ENCODE measurements at places on chromosomes 6 and 20.

DNA sequence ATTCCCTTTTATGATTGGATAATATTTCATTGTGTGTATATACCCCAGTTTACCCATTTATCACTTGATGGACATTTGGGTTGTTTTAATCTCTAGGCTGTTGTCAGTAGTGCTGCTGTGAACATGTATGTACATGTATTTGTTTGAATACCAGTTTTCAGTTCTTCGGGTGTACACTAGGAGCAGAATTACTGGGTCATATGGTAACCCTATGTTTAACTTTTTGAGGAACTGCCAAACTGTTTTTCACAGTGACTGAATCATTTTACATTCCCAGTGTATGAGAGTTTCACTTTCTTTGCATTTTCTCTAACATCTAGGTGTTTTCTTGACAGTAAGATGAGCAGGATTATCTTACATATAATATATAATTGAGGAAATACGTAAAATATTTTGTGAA is 44.7 kb upstream of the ADIG start:
- no peak for DNase-seq

DNA sequence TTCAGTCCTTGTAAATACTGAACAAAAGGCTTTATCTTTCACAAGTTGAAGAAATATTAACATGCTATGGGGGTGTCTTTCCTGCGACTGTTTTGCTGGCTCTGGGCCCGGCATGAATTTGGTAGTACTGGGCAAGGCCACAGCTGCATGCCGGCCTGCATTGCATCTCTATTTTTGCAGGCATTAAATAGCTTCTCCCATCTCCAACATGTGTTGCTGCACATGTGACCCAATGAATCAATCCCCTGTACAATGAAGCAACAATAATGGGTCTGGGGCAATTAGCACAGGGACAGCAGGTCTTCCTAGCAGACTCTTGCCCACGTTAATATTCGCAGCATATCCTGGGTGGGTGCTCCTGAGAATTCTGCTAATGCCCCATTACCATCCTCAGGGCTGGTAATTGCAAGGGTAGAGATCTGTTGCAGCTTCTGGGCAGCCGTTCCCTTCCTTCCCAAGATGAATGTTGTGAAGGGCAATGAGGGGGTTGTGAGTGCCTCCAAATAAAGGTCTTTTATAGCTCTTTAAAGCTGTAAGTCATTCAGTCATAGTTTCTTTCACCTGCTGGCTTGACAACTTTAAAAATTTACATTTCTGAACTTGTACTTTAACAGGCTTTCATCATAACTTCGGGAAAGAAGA is 24.3 kb upstream of the CDYL start:
- no peak for DNase-seq

GRCh38 chr20:58458342-58459057 is 56.7 kb downstream of the APCDD1L start:
- DNase-seq: peak; percentile 42

DNA sequence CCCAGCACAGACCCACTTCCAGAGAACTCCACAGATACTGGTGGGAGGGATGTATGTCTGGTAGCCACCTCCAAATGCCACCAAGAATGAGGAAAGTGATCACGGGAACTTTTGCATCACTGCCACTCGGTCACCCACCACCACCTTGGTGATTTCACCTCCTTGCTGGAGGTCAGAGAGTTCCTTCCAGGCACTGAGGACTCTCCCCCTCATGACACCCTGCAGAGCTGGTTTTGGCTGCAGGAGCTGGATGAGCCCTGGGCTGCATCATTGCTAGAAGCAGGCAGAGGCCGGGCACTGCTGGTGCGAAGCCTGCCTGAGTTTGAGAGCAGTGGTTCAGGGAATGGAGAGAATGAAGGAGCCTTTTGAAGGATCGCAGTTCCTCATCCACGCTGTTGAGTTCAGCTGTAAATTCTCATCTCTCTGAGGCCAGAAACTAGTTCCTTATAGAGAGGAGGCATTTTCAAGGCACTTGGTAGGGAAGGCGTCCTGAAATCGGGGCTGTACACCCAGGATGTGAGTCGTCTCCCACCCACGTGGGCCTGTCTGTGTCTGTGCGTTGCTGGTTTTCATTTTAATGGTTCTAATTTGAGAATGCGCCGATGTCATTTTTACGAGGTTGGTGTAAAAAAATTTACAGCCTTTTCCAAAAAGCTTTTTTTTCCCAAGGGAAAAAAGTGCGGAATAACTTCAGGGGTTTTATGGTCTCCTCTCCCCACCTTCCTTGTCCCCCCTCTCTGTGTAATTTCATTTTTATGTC is 25.0 kb downstream of the FOXP4 start:
- no peak for DNase-seq

- no peak for DNase-seq
These were observed at the start of gene NTSR1 for GRCh38 chr20:62708591-62709536. Gene NTSR1, plus strand, starts transcription at chr20:62708836. Its CDS starts 372 bp downstream, at chr20:62709208.

DNA sequence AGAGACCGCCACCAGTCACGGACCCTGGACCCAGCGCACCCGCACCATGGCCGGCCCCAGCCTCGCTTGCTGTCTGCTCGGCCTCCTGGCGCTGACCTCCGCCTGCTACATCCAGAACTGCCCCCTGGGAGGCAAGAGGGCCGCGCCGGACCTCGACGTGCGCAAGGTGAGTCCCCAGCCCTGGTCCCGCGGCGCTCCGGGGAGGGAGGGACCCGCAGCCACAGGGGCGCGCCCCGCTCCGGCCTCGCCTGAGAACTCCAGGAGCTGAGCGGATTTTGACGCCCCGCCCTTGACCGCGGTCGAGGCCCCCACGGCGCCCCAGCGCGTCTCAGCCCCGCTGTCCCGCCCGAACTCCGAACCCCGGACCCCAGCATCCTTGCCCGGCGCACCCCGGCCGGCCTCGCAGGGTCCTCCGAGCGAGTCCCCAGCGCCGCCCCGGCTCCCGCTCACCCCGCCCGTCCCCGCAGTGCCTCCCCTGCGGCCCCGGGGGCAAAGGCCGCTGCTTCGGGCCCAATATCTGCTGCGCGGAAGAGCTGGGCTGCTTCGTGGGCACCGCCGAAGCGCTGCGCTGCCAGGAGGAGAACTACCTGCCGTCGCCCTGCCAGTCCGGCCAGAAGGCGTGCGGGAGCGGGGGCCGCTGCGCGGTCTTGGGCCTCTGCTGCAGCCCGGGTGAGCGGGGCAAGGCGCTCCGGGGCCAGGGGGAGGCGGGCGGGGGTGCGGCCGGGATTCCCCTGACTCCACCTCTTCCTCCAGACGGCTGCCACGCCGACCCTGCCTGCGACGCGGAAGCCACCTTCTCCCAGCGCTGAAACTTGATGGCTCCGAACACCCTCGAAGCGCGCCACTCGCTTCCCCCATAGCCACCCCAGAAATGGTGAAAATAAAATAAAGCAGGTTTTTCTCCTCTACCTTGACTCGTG is at the start of gene OXT:
Gene OXT (plus strand): TSS at position 11 of the 920 bp plus-strand sequence. CDS start 36 bp downstream, at position 47.
- DNase-seq: no peak

DNA sequence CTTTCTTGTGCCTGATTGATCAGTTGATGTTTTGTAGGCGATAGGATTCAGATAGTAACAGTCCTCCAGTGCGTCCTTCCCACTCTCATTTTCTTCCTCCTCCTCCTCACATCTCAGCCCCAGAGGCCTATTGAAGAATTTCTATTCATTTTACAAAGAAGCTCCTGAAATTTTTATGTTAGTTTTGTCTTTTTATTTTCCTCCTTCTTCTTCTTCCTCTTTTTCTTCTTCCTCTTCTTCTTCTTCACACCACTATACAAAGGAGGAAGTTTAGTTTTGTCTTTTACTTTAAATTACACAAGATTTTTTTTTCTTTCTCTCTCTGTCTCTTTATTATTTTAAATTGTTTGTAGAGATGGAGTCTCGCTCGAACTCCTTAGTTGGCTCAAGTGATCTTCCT is 19.1 kb downstream of the BTN2A1 start:
- no peak for DNase-seq

GRCh38 chr20:56957737-56958553 is 308.5 kb downstream of the BMP7 start:
- DNase-seq: no peak

GRCh38 chr6:32855467-32856174 is 1.6 kb downstream of the PSMB9 start:
- no peak for DNase-seq

DNA sequence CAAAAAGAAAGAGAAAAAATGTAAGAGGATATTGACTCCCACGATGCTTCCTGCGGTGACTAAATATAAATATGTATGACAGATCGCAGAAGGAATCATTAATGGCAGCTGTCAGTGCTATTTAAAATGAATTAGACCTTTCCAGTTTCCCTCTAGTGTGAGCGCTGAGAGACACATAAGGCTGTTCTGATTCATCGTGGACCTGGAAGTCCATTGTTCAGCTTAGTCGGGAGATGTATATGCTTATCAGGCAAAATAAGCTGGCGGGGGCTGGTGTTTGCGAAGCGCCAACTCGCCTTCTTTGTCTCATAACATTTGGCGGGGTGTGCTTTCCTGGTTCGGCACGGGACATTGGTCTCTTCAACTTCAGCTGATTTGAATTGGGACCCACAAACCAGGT is 95.4 kb downstream of the CDH4 start:
- no peak for DNase-seq

- DNase-seq: no peak
These were observed 364.3 kb upstream of the HS3ST5 start for GRCh38 chr6:114707081-114707620.

- peak; percentile 38 for DNase-seq
These were observed 142.2 kb upstream of the ARID1B start for GRCh38 chr6:156634951-156635371.

DNA sequence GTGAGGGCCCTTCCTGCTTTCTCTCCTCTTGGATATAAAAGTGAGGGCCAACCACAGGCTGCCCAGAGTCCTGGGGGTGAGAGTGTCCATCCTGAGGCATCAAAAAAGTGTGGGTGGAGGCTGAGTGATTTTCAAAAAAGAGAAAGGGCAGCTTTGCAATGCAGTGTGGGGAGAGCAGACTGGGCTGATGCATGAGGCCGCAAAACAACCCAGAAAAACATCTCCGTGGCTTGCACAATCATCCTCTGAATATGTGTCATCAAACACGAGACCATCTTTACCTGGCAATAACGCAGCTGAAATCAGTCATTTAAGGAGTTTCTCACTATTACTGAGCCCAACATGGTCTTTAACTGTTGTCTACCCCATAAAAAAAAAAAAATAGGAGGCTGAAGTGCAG is 191.2 kb upstream of the SOX4 start:
- DNase-seq: no peak

DNA sequence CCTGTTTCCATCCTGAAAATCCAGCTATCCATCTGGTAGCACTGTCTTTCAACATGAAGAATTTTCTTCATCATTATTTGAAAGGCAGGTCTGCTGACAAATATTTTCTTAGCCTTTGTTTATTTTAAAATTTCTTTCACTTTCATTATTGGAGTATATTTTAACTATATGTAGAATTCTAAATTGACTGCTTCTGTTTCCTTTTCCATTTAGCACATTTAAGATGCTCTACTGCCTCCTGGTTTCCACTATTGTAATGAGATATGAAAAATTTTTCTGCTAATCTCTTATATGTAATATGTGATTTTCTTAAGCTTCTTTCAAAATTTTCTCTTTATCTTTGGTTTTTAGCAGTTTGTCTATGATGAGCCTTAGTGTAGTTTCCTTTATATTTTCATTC is 97.3 kb downstream of the TBC1D32 start:
- no peak for DNase-seq

DNA sequence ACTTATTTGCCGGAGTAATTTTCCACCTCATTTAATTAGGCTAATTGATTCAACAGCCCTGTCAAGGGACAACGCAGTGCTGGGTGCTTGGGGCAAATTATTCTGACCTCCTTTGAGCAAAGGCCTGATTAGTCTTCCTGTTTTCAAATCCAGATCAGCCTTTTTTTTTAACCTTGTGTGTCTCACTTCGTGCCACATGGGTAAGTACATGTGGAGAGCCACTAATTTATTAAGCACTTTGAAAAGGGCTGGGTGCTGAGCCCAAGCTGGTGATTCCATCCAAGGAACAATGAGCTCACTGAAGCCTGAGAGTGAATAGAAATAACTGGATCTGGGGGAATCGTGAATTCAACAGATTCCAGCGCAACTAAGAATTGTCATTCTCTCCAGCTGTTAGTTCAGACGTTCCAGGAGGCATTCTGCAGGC is 229.3 kb downstream of the CLIC5 start:
- no peak for DNase-seq

DNA sequence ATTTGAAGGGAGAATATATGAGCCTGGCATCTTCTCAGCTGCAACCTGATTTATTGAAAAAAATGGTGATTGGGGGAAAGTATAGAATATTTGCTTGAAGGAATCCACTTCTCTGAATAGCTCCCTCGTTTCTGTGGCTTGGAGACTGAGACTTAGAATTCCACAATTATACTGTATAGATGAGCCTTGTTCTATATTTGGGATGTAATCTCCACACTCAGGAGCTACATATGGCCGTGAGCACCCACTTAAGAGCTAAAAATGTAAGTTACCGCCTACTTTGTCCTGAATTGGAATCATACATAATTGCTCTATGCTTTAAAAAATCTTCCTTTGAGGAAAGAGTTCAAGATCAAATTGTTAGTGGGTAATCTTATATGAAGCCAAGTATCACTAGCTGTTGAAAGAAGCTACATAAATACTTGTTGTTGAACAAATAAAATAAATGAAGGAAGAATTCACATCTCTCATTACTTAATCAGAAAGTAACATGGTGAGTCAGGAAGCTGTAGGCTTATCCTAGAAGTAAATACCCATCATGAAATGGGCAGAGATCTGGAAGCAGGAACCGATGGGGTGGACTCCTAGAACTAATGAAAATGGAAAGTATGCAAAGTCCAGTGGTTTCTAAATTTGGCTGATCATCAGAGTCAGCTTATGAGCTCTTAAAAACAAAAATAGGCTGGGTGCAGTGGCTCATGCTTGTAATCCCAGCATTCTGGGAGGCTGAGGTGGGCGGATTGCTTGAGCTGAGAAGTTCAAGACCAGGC is 254.3 kb downstream of the SOX4 start:
- DNase-seq: no peak

DNA sequence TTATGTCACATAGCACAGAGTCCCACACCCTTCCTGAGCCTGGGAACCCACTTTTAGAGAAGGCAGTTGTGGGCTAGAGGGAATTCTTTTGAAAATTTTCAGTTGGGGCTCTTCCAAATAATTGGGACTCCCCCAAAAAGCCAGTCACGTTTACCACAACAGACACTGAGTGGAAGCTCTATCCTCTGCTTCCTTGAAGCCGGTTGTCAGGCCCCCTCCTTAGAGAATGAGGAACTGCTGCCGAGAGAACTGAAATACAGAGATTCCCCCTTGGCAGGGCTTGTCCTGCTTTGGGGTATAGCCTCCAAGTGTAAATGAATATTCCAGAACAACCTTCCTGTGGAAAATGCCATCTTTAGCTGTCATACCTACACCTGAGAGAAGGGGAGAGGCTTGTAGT is 2.7 kb upstream of the JAG1 start:
- DNase-seq: no peak

DNA sequence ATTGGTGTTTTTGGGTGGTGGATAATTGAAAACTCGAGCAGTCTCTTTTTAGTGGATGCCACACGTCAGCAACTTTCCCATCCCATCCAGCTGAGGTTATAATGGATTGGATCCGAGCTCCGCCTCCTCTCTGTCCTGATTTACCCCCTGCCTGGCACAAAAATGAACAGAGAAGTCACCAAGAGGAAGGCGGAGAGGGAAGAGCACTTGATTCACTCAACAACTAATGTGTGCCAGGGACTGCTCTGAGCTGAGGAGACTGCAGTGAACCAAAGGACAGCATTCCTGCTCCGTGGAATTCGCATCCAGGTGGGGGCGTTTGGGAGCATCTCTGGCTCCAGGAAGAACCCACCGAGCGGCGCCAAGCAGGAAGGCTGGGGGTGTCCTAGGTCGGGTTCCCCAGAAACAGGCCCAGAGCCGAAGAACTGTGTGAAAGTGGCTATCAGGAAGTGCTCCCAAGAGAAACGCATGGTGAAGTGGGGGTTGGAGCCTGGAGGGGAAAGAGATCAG is 95.8 kb upstream of the NAA20 start:
- DNase-seq: no peak
